RWPE1 (cell line): ENCODE measurements at places on chromosomes 11 and 22.

DNA sequence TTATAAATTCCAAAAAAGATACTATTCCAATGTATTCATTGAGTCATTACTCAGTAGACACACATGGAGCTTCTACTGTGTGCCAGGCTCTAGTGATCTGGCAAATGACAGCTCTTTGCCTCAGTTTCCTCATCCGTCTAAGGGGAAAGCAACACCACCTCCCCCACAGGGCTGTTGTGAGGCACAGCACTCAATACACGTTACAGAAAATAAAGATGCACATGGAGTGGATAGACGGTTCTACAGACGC lies 6.5 kb upstream of the MALAT1 start:
- DNase-seq = no peak

DNA sequence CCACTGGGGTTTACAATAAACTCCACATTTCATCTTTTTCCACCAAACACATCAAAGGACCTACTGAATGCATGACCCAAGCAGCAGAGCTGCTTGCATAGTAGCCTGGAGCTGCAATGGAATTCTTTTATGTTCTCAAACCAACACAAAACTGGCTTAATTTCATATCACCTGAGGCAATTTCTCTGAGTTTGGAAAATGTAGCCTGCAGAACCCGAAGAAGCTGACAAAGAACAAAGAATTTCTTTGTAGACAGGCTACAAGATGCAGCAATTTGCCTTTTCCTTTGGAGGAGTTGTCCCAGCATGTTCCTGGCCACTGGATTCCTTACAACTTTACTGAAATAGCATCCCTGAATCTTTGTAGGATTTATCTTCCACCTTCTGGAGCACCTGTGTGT lies 5.5 kb upstream of the TECTA start:
- DNase-seq = no peak

DNA sequence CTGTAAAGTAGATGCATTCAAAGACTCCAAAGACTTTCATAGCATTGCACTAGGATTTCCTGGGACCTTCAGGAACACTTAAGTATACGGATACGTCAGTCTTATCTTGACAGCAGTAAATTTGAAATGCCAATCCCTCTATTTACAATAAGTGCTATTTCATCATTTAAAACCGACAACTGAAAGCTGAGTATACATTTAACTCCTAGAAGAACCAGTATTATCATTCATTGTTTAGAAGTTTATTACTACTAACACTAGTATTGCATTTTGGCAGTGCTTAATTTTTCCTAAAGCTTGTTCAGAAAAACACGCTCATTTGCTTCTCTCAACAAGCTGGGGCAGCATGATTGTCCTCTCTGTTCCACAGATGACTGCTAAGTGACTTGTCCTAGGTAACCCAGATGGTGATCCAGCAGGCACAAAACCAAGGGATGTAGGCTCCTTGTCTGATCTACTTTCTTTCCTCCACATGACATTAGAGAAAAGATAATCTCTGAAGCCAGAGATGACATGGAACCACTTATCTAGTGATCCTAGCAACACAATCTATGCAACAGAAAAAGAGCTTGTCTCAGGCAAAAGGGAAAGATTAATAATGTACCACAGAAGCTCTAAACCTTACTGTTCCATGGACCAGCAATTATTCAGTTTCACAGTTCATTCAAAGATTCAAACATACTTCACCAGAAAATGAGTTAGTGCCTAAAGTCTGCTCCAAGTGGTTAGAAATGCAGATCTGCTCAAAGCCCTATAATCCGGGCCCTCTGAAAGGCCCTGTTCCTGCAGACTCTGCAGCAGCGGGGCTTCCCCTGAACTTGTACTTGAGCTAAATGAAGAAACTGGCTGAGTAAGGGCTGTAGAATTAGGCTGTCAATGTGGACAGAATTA lies 5.2 kb downstream of the MAML2 start:
- no peak for DNase-seq

- no peak for DNase-seq
Measured at GRCh38 chr11:43758927-43759326, 78.4 kb downstream of the HSD17B12 start.

DNA sequence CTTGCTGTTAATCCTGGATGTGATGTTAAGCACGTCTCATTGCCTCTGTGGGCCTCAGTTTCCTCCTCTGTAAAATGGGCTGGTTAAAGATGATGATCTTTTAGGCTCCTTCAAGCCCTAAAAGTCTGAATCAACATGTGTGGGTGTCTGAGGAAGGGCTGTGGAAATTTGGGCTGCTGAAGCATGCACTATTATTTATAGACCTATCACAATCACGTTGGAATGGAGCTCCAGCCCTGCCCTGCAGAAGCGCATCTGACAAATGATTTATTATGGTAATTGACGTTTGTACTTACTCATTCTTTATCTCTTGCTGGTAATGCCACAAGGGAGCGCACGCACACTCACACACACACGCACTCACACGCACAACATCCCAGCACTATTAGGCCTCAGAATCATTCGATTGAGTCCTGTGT lies 20.4 kb downstream of the P2RX3 start:
- peak; percentile 35 for DNase-seq

DNA sequence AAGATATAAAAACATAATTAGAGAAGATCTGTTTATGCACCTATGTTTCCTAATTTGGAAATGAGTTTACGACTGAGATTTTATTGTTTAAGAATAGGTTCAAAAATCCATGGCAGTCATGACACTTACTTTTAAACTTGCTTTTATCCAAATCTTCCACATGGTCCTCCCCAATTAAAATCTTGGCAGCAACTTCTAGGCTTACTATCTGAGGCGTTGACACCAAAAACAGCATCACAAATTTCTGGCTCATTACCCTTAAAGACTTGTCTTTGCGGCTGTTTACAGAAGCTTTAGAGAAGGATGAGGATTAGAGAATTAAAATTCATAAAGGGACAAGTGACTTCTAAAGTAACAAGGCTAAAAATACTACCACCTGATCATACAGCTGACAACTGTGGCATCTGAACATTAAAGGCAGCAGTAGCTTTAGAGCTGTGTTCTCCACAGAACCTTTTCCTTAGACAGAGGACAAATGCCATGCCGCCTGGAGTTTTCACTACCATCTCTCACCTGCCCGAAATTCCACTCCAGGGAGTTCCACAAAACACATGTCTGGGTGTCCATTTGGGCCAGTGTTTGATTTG lies 6.4 kb downstream of the E2F8 start:
- DNase-seq = no peak

GRCh38 chr22:19448076-19448607 lies 631 bp upstream of the C22orf39 start:
- DNase-seq = peak; percentile 62

DNA sequence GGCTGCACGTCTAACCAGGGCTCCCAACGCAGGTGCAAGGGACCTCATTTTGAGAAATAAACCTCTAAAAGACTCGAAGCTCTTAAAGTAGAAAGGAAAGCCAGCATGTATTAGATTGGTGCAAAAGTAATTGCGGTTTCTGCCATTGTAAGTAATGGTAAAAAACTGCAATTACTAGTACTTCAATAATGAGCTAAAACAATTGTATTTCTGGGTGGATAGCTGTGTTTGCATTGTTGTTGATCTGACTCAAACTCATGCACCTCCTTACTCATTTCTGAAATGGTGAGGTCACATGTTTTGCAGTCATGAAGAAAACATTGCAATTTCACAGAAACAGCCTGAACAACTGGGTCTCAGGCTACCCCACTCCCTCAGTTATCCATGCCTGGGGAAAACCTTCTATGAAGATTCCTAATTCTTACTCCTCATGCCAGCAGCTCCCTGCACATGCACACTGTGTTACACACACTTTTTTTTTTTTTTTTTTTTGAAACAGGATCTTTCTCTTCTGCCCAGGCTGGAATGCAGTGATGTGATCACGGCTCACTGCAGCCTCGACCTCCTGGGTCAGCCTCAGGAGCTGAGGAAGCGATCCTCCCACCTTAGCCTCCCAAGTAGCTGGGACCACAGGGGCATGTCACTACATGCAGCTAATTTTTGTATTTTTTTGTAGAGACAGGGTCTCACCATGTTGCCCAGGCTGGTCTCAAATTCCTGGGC lies 24.6 kb downstream of the VWCE start:
- no peak for DNase-seq

DNA sequence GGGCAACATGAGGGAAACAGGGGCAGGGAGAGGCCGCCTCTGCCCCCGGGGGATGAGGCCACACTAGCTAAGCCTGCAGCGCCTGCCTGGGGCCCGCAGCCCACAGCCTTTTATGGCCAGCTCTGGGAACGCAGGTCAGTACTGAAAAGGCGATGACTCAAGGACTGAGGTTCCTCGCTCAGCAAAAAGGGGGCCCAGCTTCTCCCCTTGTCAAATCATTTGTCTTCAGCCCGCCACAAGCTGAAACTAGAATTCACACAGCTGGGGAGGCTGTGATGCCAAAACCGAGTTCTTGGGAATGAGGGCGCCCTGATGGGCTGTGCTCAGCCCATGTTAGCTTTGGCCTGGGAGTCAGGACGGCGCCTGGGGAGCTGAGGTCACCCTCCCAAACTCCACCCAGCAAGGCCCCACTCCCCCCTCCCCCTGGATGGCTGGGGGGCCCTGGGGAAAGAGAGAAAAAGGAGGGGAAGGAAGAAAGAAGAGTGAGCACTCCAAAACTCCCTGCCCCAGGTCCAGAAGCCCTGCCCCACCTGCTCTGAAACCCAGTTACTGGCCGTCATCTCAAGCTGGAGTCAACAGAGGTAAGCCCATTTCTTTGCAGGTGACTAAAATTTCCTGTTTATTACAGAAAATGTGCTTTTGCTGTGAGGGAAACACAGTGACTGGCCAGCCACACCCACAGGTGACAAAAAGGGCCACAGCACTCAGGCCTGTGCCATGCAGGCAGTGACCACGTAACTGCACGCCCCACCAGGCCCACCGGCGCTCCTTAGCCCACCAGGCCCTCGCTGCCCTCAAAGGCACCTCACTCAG lies 13.7 kb downstream of the EHD1 start:
- DNase-seq = no peak

GRCh38 chr11:125410091-125410490 lies 86.0 kb downstream of the FEZ1 start:
- no peak for DNase-seq

DNA sequence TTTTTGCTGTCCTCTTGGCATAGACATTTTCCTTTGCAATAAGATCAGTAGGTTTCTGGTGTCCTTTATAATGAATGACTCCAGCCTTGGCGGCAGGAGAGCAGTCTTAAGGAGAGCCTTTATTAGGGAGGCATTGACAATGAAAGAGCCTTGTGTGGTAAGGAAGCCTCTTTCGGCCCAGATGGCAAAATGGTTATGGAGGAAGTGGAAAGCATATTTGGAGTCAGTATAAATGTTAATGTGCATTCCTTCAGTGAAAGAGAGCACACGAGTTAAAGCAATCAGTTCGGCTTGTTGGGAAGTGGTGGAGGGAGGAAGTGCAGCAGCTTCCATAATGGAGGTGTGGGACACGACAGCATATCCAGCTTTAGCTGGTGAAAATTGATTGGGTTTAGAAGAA lies 18.1 kb upstream of the ANO1 start:
- DNase-seq = no peak

DNA sequence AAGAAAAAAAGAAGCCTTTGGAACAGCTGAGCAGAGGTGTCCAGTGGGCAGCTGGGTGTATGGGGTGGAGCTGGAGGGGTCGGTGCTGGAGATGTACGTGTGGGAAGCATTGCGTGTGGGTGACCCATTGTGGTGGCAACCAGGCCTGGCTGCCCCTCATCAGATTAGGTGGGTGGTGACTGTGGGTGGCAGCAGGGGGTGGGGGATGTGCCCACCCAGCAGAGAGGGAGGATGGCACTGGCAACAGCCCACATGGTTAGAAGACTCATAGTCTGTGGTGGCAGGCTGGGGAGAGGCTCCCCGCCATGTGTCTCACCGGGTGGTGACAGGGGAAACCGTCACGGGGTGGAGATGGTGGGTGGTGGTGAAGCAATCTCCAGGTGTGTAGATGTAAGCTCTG lies 27.6 kb downstream of the TP53I11 start:
- no peak for DNase-seq

GRCh38 chr22:45528046-45528445 lies 25.4 kb downstream of the FBLN1 start:
- DNase-seq = no peak

DNA sequence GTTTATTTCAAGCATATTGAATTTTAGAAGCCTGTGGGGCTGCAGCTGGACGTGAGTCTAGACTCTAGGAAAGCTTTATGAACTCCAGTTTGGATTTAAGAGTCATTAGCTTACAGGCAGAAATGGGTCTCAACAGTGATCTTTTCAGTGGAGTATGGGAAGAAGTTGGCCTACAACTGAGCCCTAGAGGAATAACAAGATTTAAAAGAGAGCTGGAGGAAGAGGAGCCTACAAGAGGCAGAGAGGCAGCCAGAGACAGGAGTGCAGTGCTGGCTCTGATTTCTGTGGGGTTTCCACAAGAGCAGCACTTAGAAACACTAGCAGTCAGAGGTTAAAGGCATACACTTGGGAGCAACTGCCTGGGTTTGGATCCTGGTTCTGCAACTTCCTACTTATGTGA lies 17.9 kb downstream of the APOL5 start:
- no peak for DNase-seq

- DNase-seq = no peak
Measured at GRCh38 chr11:77619576-77620198, 17.9 kb downstream of the CLNS1A start.

GRCh38 chr11:60932605-60933356 lies 8.5 kb downstream of the TMEM132A start:
- DNase-seq = no peak

DNA sequence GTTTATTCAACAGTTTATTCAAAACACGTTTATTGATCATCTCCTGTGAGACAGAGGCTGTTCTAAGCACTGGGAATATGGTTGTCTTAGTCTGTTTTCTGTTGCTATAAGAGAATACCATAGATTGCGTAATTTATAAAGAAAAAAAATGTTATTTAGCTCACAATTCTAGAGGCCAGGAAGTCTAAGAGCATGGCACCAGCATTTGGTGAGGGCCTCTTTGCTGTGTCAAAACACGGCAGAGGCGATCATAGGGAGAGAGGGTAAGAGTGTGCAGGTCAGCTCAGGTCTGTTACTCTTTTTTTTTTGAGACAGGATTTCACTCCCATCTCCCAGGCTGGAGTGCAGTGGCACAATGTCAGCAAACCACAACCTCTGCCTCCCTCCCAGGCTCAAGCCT lies 5.2 kb upstream of the IL17RA start:
- no peak for DNase-seq

GRCh38 chr22:37146051-37146385 lies 3.7 kb downstream of the IL2RB start:
- no peak for DNase-seq

GRCh38 chr11:86988351-86988881 lies 33.2 kb upstream of the FZD4 start:
- DNase-seq = no peak

GRCh38 chr11:122978299-122978620 lies 3.4 kb downstream of the BSX start:
- DNase-seq = no peak

GRCh38 chr11:16148301-16148931 lies 207.9 kb downstream of the SOX6 start:
- DNase-seq = no peak
